ENCODE measurements at places on chromosomes 5 and 9.
A peak's percentile ranks its signal among the peaks of the same experiment; 100 is the strongest.

DNA sequence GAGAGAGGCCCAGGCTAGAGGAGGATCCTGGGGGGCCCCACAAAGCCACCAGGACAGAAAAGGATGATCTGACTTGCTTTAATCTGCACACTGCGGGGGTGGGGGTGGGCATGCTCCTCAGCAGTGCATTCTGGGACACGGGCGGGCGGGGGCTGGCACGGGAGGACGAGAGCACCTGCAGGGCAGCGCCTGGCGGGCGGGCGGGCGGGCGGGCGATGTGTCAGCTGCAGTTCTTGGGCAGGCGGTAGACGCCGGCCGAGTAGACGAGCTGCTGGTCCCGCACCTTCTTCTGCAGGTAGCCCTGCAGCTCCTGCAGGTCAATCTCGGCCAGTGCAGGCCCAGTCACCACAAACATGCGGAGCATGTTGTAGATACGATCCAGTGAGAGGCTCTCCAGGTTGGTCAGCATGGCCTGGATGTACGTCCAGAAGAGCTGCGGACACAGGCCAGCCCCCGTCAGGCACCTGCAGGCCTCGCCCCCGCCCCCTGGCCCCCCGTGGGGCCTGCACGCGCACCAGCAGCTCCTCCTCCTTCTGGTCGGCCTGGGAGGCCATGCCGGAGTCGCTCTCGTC is 3.0 kb upstream of the TMEM210 start:
- no peak for DNase-seq

- DNase-seq = no peak
These were observed 16.9 kb downstream of the IRF1 start for GRCh38 chr5:132473668-132474067.

DNA sequence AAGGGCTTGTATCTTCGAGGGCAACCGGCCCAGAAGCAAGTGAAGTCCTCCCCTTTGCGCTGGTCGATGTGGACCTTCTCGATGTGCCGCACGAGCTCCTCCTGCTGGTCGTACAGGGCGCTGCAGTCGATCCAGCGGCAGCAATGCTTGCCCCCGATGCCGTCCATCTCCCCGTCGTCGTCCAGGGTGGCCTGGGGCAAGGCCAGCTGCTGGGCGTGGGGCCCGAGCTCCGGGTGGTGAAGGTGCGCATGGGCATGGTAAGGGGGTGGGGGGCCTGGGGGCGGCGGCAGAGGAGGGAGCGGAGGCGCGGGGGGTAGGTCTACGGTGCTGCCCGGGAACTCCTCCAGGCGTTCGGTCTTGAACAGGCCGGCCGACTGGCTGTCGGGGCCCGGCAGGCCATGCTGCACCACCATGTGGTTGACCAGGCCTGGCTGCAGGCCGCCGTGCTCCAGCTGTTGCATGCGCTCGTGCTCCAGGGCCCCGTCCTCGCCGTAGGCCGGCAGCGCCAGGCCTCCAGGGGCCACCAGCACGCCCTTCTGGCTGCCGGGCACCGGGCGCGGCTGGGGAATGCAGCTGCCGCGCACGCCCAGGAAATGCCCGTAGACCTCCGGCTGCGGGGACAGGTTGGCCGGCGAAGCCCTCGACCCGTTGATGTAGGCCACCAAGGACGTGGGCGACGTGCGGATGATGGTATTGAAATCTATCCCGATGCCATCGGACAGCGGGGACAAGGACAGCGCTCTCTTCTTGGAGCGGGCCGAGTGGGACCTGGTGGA is 181.8 kb downstream of the GLIS3 start:
- no peak for DNase-seq

DNA sequence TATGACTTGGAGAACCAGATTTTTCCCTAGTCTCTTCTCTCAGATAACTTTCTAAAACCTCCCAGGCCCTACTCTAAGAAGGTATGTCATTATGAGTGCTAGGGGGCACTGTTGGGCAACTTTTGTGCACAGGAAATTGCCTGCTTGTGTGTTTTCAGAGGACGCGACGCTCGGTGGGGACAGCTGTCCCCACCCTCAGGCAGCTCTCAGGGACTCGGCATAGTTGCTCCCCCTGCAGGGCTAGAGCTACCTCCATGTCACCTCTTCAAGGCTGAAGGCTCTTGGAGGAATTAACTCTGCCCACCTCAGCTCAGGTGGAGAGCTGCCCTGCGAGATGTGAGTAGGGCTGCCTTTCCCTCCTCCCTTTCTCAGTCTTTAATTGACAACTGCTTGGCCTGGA is 10.2 kb upstream of the TIFAB start:
- DNase-seq = peak; percentile 37

GRCh38 chr5:60538426-60538825 is 161.5 kb downstream of the DEPDC1B start:
- DNase-seq = no peak

DNA sequence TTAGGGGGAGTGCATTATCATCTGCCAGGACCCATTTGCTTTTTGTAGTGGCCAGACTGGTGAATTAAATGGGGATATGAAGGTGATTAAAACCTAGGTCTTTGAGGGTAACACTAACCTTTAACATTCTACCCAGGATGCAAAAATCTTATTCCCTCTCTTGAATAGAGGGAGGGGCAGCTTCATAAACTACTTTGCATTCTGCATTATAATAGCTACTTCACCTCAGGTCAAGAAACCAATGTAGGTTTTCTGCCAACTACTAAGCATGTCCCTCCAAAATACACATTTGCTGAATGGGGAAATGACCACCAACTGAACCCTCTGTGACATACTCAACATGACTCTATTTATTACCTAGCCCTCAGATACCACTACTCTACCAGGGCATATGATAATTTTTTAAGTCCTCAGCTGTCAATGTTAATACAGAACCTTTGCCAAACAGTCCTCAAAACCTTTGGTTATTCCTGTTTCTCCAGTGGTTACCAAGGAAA is 477.6 kb upstream of the CD180 start:
- DNase-seq = no peak

- DNase-seq = no peak
These were observed 314.0 kb downstream of the NDUFS4 start for GRCh38 chr5:53874409-53874808.

DNA sequence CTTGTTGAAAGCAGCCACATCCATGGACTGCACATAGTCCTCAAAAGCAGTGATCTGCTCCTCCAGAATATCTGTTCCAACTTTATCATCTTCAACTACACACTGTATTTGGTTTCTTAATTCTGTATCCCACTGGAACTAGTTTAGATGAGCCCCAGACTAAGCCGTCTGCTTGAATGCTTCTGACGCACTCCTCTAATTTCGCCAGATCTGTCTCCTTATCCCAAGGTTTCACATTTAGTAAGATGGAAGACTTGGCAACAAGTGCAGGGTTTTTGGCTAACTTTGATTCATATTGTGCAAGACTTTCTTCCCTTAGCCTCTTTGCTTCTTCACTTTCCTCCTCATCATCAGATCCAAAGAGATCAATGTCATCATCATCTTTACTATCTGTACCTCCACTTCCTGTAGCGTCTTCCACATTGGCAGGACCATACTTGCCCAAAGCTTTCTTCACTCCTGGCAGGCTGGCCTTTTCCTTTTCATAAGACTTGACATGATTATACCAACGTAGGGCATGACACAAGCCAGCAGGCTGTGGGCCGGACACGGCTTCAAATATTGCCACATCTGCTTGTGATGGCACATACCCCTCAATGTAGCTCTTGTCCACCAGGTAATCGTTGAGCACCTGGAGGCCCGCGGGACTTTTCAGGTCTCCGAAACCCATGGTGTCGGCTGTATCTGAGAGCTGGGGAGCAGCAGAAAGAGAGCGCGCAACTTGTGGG is 56.2 kb upstream of the PIK3R1 start:
- DNase-seq = no peak

- DNase-seq = no peak
These were observed 113.3 kb upstream of the LPCAT1 start for GRCh38 chr5:1636981-1637638.

DNA sequence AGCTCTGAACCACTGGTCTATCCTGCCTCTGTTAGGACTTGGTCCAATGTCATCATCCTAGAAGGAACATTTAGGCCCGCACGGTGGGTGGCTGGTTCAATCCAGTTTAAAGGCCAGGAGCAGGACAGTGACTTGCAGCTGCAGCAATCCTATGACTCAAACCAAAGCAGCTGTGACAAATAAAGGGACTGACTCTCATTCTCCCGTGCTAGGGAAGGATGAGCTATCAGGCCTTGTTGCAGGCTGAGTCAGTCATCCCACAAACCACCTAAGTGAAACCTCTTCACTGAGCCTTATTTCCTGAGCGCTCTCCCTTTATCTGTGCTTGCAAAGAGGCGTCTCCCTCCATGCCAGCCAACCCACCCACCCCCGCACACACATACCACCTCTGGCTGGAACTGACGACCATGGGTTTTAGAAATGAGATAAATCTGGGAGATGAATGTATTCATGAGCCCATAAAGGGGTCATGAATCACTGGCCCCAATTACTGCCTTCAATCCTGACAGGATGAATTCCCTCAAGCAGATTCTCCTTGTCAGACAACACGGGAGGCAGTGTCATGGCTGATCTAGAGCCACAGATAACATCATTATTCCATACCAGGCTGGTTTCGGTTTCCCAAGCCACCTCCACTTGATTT is 93.4 kb downstream of the KCNIP1 start:
- DNase-seq = peak; percentile 50

GRCh38 chr9:70120834-70121510 is 77.3 kb downstream of the MAMDC2 start:
- DNase-seq = peak; percentile 97

GRCh38 chr5:145680169-145680568 is 155.0 kb downstream of the PRELID2 start:
- no peak for DNase-seq

DNA sequence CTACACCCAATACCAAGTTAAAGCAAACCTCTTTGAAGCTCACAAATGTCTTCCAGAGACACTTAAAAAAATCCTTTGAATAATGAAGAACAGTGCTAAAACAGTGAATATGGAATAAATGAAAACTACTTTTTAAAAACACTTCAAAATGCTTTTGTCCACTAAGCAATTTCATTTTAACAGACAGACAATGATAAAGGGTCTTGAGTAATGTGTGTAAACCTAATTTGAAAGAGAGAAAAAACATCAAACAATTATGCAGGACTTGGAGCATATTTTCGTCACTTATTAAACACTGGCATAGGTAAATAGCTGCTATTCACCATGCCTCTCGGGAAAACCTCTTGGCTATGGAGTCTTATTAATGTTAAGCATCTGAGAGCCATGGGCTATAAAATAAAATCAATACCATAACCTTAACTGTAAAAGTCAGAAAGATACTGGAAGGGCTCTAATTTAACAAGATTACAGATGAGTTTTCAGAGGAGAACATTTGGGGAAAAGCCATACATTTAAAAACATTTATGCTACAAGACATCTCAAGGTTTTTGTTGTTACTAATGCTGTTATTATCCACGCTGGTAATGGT is 177.8 kb downstream of the NFIB start:
- DNase-seq = no peak

DNA sequence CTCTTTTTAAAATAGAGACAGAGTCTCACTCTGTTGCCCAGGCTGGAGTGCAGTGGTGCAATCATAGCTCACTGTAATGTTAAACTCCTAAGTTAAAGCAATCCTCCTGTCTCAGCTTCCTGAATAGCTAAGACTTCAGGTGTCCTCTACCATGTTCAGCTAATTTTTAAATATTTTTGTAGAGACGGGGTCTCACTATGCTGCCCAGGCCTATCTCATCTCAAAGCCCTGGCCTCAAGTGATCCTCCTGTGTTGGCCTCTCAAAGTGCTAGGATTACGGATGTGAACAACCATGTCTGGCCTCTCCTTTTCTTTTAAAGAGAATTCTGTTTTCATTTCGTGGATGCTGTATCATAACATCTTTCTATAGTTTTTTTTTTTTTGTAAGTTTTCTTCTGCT is 11.7 kb downstream of the STX17 start:
- DNase-seq = no peak

- DNase-seq = no peak
These were observed 749.2 kb upstream of the CDH10 start for GRCh38 chr5:25393957-25394356.

DNA sequence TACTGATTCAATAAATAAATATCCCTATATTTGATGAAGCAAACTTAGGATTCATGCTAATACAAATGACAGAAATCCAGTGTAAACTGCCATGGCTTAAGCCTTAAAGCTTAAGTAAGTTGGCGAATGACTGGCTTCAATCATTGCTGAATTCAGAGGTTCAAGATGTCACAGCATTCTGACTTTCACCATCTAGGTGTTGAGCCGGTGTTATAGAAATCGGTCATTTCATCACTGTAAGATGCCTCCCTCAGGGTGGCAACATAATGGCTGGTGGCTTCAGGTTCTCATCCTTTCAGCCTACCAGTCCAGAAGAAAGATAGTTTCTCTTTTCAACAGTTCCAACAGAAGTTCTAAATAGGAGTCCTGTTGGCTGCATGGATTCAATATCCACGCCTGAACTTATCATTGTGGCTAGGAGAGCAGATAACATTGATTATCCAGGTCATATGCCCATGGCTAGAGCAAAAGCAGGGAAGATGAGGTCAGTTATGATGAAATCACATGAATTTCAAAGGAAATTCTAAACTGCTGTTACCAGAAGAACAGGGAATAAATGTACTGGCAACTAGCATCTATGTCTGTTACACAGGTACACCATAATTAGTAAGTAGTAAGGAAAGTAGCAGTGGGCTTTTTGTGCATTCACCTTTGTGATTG is 364.3 kb downstream of the ARRDC3 start:
- DNase-seq = no peak

DNA sequence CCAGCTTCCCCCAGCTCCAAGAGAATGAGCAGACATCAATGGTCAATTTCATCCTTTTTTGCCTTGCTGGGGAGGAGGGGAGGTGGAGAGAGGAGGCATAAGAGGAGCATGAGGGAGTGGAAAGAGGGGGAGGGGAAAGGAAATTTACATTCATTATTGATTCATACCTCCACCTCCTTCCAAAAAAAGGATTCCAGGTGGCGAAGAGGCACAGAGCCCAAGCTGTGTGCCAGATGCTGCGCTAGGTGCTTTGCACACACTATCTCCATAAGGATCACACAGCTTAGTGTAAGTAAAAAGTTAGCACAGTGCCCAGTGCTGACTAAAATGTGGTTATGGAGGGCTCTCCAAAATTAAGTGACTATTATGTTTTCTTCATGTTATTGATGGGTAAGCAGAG is 11.0 kb downstream of the ASTN2 start:
- DNase-seq = no peak

- peak; percentile 46 for DNase-seq
These were observed 2257.5 kb upstream of the C9orf72 start for GRCh38 chr9:29830821-29831220.

DNA sequence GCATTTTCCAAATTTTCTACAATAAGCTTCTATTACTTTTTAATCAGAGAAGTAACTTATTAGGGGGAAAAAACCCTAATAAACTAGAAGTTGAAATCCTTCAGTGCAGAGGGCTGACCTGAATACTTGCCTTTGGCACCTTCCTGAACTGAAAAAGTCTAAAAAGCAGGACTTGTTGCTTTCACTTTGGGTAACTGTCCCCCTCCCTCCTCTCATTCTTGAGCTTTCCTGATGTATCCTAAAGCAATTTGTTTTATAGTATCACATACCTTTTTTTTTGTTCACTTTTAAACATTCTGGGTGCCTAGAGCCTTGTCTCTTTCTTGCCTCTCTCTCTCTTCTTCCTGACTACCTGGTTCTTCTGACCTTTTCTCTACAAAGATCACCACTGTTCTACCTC is 64.0 kb upstream of the ERBIN start:
- DNase-seq = peak; percentile 42

Data from astrocyte of the spinal cord (primary cell).